ENCODE measurements at places on chromosomes 7 and 10.

- no peak for DNase-seq
These were observed 89.4 kb upstream of the TMEM26 start for GRCh38 chr10:61542596-61542995.

- no peak for DNase-seq
These were observed 43.0 kb downstream of the ELMO1 start for GRCh38 chr7:37405603-37406122.

DNA sequence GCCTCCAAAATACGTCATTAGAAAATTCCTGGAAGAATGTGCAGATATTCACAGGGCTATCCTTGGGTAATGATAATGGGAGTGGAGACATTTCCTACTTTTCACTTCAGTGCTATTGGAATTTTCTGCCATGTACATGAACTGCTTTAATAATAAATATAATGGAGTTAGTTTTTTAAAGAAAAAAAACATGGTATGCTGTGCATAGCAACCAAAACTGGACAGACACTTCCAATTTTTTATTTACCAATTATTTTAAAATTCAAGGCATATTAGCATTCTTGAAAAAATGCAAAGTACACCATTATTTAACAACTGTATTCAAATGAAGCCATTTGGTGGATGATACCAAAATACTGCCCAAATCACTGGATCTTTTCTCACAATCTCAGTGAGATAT, 3.3 kb downstream of the XRCC2 start:
- DNase-seq = no peak

GRCh38 chr10:57786850-57787750, 480.6 kb downstream of the IPMK start:
- no peak for DNase-seq

DNA sequence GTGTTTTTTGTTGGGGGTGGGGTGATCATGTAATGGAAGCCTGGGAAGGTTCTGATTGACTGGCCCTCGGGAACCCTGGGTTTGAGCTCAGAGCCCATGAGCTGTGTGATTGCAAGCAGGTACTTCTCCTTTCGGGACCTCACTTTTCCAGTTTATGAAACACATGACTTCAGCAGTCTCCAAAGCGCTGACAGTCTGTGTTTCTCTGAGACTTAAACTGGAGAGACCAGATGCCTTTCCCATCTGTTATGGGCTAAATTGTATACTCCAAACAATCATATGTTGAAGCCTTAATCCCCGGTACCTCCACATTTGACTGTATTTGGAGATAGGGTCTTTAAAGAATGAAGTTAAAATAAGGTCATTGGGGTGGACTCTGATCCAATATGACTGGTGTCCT, 493.6 kb downstream of the GALNT17 start:
- DNase-seq = no peak

DNA sequence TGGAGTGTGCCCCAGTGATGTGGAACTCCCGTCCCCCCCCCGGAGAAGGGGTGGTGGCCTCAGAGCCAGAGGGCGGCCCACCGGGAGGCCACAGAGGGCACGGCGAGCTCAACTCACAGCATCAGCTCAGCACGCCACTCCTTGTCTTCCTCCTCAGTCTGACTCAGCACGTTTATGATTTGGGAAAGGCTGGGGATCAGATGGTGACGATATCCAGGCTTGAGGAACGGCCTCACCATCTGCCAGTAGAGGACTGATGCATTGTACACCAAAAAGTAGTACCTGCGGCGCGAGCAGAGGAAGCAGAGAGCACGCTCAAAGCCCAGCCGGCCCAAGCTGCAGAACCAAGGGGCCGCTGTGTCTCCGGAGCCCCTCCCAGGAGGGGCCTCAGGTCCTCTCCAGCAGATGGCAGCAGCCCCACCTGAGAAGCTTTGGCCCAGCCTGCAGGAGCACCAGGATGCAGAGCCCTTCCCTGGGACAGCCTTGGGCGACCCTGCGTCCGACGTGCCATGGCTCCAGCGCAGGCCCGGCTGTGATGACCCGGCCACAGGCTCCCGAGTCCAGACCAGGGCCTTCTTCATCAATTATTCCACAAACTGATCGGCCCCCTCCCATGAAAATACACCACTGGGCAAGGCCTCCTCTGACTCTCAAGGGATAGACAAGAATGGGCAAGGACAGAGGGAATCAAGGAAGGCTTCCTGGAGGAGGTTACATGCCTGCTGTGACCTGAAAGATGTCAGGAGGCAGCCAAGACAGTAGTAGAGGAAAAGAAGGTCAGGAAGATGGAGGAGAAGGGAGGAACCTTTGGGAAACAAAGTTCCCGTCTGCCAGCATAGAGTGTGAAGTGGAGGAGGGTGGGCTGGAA, 3.7 kb downstream of the CFAP46 start:
- no peak for DNase-seq

DNA sequence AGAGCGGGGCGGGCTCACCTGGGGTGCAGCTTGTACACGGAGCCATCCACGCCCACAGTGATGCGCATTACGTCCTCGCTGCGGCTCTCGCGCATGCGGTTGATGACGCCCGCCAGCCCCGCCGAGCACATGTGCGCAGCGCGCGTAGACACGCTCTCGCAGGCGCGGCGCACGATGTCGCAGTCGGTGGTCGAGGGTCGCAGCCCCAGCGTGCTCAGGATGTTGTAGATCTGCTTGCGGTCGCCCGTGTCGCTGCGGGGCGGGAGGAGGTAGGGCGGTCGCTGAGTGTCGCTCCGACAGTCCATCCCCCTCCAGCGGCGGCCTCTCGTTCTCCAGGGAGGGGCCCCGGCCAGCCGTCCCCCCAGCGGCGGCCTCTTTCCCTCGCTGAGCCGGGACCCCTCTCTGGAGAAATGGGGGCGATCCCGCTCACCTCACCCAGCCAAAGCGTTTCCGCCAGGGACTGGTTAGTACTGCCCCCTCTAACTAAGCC, 4.4 kb upstream of the MYL7 start:
- DNase-seq = peak; percentile 40

- DNase-seq = no peak
These were observed 119.4 kb upstream of the STK17A start for GRCh38 chr7:43463401-43463980.

DNA sequence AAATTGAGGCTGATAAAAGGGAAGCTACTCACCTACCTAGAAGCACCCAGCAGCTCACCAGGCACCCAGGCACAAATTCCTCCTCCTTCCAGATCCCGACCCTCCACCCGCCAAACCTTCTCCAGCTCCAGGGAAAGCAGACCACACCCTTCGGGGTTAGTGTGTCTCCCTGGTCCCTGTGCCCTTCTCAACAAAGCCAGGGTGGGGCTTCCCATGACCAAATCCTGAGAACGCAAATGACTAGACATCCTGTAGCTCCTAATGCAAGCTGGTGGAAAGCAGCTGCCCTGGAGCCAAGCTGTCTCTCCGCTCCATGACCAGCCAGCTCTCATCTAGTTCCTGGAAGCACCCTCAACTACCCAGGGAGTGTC, 4.4 kb downstream of the TBX20 start:
- DNase-seq = no peak

- no peak for DNase-seq
These were observed 196.8 kb downstream of the PPP1R3A start for GRCh38 chr7:113722006-113722405.

GRCh38 chr10:123967626-123968243, 76.1 kb upstream of the CPXM2 start:
- no peak for DNase-seq

All from stimulated activated CD4-positive, alpha-beta T cell treated with anti-CD3 and anti-CD28 coated beads, Interleukin-1b, Interleukin-23, amount 100 ng/mL, for 1 hour (primary cell).